ENCODE measurements at places on chromosomes 3 and 15.

- no peak for DNase-seq
Measured at GRCh38 chr3:8301977-8302735, 199.5 kb upstream of the LMCD1 start.

DNA sequence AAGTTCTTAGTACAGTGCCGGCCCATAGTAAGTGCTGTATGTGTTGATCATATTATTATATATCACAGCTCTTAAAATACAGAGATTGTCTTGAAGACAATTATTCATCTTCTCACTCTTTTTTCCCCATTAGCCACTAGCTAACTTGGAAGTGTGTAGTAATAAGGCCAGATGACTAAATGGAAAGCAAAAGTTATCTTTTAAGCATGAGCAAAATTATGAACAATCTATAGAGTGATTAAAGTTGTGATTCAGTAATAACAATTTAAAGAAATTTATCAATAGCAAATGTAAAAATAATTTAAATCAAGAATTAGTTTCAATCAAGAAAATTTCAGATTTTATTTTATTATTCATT is 630.9 kb upstream of the TBL1XR1 start:
- DNase-seq = no peak

DNA sequence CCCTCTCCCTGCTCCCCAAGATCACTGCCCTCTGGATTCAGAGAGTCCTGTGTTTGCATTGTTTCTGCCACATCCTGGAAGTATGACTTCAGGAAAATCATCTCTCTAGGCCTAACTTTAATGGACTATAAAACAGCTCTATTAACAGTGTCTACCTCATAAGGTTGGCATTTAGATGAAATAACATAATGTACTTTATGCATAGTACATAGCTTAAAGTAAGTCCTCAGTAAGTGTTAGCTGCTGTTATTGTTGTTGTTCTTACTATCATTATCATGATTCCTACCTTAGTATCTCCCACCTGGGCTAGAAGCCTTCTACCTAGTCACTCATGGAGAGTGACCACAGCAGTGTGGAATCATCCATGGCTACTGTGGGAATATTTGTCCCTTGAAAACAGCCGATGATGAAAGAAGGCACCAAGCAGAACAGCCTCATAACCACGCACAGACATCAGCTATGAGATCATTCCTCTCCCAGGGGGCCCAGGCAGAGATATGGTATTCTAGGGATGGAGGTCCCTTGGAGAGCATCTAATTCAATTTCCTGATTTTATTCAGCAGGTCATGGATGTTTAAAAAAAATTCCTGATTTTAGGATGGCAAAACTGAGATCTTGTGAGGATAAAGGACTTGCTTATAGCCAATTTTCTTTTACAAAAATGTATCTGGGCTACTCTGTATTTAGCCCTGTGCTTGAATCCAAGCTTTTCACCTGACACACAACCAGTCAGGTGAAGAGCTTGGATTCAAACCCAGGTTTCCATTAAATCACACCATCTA is 1.9 kb downstream of the FSD2 start:
- no peak for DNase-seq

GRCh38 chr15:80856809-80857377 is 77.7 kb downstream of the CEMIP start:
- peak; percentile 89 for DNase-seq

DNA sequence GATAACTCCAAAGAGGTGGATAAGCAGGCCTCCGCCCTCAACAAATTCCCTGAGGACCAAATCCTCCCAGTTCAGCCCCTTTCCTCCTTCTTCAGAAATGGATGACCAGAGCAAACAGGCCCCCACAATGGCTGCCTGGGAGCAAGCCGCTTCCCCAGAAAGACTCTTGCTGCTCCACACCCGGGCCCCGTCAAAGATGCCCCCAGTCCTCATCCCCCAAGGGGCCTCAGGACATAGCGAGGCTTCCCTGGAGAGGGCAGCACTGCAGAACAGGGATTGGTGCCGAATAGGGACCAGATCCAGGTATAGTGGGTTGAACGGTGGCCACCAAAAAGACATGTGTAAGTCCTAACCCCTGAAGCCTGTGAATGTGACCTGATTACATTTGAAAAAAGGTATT is 502.3 kb downstream of the SHQ1 start:
- no peak for DNase-seq

- no peak for DNase-seq
Measured at GRCh38 chr3:46874430-46874829, 3.1 kb upstream of the PTH1R start.

DNA sequence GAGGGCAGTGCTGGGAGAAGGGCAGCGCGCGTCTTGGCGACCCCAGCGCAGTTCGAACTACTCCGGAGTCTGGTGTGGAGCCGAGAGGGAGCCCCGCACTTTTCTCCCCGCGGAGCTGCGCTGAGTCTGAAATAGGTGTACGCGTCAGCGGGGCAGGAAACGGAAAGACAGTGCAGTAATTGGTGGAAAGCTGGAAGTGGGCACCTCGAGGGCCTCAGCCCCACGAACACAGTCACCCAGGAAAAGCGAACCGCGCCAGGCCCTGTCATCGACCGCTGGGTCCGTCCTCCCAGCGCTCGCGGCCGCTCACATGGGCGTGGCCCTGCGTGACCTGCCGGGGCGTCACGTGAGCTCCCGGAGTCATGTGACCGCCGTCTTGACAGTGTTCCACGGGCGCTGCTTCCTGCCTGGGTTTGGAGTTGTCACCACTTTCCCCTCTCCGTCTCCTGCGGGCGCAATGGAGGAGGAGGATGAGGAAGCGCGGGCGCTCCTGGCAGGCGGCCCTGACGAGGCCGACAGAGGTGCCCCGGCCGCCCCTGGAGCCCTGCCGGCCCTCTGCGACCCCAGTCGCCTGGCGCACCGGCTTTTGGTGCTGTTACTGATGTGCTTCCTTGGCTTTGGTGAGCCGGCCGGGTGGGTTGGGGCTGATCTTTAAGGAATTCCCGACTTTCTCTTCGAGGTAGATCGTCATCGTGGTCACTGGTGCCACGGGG is at the start of gene MFSD1:
Gene MFSD1 (plus strand): TSS at position 359 of the 713 bp plus-strand sequence. CDS start 99 bp downstream, at position 458.
- peak; percentile 96 for DNase-seq

GRCh38 chr3:78277801-78278200 is 1237.9 kb downstream of the ROBO2 start:
- no peak for DNase-seq

GRCh38 chr3:140529558-140529957 is 148.3 kb upstream of the TRIM42 start:
- no peak for DNase-seq

GRCh38 chr3:15693355-15693754 is 91.8 kb downstream of the BTD start:
- no peak for DNase-seq

GRCh38 chr3:25480811-25481210 is 52.7 kb downstream of the RARB start:
- no peak for DNase-seq

DNA sequence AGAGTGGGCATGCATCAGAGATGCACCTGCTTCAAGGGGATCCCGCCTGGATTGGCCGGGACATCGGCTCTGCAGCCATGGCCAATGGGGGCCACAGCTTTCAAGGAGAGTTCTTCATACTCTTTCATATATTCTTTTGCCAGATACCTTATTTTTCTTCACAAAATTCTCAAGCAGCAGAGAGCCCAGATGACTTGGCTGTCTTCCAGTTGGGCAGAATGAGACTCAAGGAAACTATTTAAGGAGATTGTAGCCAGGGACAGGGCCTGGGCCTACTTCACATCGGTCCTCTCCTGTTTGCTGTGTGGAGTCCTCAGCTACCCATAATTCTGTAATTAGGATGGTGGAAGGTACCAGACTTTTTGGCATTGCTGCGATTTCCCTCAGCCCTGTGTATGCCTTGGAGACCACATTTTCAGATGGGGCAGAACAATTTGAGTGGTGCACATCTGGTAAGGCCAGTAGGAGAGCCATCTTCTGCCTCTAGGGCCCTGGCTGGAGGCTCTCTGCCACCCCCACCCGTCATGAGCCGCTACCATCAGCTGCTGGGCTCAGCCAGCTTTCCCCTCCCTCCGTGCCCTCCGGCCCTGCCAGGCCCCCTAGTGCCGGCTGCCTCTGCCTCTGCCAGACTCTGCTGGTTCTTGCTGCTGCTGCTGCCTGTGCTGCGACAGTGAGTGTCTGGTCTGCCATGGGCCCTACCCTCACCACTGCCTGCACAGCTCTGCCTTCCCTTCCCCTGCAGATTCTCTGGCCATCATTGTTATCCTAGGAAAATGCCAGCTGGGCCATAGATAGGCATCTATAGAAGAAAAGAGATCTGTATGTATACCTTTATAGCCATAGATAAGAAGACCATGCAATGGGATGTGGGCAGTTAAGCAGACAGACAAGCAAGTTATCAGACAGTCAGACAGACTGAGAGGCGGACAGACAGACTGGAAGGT is 6.7 kb downstream of the PLIN1 start:
- no peak for DNase-seq

DNA sequence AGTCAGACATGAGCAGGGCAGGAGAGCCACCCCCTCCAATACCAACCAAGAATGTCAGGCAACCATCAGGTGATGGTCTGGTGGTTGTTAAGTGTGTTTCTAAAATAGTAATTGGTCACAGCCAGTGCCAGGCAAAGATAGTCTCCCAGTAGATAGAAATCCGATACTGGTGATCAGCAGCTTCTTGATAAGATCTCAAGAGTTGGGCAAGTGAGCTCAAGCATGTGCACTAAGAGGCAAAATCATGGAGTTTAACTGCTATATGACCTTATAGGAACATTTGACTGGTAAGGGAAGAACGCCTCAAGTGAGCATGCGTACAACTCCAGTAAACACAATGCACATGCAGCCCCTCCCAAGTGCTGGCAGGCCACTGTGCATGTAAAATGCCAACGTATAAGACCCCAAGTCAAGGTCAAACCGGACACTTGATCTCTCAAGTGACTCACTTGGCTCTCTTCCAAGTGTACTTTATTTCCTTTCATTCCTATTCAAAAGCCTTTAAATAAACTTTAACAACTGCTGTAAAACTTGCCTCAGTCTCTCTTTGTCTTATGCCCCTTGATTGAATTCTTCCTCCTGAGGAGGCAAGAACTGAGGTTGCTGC is 36.0 kb upstream of the CBLB start:
- DNase-seq = no peak

GRCh38 chr3:124293584-124293983 is 301.7 kb upstream of the ROPN1 start:
- DNase-seq = no peak

DNA sequence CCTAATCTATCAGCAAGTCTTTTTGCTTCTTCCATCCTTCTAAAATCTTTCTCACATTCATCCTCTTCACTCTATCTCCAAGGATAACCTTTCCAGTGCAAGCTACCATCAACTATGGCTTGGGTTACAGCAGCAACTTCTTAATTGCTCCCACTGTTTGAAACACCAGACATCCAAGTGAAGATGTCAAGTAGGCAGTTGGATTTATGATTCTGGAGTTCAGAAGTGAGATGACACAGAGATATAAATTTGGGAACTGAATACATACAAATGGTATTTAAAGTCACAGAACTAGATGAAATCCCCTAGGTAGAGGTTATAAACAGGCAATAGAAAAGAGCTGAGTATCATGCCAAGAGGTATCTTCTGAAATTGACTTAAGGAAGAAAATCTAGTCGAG is 3.7 kb downstream of the UBR1 start:
- no peak for DNase-seq

DNA sequence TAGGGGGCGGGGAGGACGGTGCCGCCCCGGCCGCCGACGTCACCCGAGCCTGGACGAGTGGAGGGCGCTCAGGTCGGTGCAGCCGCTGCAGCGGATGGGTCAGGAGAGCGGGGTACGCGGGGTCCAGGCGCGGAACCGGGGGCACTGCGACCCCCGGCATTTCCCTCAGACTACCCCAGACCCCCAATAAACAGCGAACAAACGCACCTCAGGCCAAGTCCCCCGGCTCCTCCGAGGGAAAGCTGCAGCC is 78.9 kb downstream of the IQSEC1 start:
- DNase-seq = no peak

- peak; percentile 38 for DNase-seq
Measured at GRCh38 chr3:148955544-148956346, 35.6 kb upstream of the GYG1 start.

DNA sequence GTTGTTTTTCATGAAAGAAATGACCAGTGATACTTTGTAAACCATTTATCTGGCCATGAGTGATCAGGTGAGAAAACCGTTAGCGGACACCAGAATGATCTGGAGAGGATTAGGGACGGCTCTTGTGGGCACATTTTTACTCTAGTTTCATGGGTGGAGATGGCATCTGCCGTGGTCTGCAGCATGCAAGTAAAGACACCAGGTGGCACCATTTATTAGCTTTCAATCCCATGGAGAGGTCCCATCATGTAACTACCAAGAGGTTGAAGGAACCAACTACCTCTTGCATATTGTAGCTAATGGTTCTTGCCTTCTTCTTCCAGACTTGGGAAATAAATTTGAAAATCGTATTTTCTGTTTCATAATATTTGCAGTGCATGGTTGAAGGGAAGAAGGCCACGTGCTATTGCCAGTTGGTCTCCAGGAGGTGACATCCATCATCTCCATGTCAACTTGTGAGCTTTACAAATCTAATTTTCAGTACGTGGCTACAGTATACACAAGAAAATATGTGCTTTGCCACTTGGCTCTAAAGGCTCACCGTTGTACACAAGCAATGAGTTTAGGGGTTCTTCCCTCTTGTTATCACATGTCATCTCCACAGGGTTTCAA is 1.5 kb upstream of the MAPKBP1 start:
- DNase-seq = peak; percentile 70

DNA sequence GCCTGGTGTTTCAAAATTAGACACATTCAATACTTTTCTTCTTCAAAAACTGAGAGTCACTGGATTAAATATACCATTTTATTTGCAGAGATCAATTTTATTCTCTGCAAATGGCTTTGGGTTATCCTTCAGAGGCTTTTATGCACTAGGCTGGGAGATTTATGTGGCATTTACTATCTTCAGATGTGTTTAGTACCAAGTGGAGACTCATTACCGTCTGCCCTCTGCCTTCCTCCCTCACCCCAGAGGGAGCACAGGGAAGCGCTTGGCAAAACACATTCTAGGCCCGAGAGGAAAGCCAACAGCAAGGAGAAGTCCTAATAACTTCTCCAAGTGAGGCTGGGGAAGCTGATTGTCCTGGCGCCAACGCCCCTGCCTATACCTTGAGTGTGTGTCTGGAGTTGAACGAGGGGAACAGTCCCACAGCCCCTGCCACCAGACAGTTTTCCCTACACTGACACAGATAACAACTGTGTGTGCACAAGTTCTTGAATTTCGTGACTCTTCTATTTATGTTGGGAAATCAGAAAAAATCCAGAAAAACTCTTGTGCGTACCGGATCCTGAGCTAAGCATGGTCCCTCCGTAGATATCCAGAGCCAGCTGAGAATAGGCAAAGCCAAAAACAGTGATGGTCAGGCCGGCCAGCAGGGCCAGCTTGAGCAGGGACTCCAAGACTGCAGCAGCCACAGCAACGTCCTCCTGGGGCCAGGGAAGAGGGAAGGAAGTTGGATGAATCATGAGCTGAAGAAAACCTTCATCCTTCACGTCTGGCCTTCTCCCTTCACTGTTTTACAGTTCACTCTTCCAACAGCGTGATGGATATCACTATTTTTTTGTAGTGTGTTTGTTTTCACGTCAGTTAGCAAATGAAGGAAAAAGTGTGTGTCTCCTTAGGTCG is 26.6 kb downstream of the RFT1 start:
- DNase-seq = no peak
